ENCODE measurements at places on chromosomes 5 and 9.

- no peak for DNase-seq
- H3K4me3 ChIP-seq = no peak overlapping the region
These were observed 87.1 kb upstream of the CKMT2 start for GRCh38 chr5:81146031-81146430.

- DNase-seq = no peak
- H3K4me3 ChIP-seq = no peak overlapping the region
- no peaks in the 10 kb centered on the region for H3K36me3 ChIP-seq
- H3K27ac ChIP-seq = no peak overlapping the region
- no peaks in the 10 kb centered on the region for H3K4me1 ChIP-seq
- no peaks in the 10 kb centered on the region for H3K27me3 ChIP-seq
These were observed 40.4 kb downstream of the LPAR1 start for GRCh38 chr9:110997847-110998246.

DNA sequence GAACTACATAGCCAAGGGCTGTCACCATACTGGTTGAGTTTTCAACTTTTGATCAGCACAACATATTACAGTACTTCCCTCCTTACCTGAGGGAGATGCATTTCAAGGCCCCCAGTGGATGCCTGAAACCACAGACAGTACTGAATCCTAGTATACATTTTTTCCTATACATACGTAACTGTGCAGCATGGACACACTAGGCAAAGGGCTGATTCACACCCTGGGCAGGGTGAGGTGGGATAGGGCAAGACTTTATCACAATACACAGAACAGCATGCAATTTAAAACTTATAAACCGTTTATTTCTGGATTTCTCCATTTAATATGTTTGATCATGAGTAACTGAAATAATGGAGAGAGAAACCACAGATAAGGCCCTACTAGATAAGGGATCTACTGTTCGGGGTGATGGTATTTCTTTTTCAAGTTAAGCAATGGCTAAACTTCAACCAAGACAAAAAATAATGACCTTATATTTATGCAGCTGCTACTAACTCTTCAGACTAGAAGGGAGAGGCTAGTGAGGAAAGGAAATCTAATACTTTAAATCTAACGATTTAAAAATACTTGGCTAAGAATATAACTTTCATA lies 186.9 kb upstream of the GNA14 start:
- H3K27me3 ChIP-seq = no peaks in the 10 kb centered on the region
- H3K36me3 ChIP-seq = peaks cover 3% of the 10 kb centered on the region
- no peak overlapping the region for H3K27ac ChIP-seq
- no peaks in the 10 kb centered on the region for H3K4me1 ChIP-seq
- no peak overlapping the region for H3K4me3 ChIP-seq
- DNase-seq = no peak

GRCh38 chr5:58491216-58491892 lies at the start of gene GAPT:
Gene GAPT, plus strand, starts transcription at chr5:58491435. Its CDS starts 3,102 bp downstream, at chr5:58494537.
- H3K27ac ChIP-seq = no peak within 1 kb of the TSS
- no peaks in the 10 kb centered on the region for H3K4me1 ChIP-seq
- peak within 1 kb of the TSS; percentile 9 for H3K4me3 ChIP-seq
- peaks cover 2% of the 10 kb centered on the region for H3K36me3 ChIP-seq
- H3K27me3 ChIP-seq = peaks cover 26% of the 10 kb centered on the region
- DNase-seq = no peak

GRCh38 chr5:10662083-10662482 lies 98.2 kb downstream of the ANKRD33B start:
- H3K4me3 ChIP-seq = no peak overlapping the region
- DNase-seq = no peak
- H3K27me3 ChIP-seq = no peaks in the 10 kb centered on the region
- no peaks in the 10 kb centered on the region for H3K4me1 ChIP-seq

DNA sequence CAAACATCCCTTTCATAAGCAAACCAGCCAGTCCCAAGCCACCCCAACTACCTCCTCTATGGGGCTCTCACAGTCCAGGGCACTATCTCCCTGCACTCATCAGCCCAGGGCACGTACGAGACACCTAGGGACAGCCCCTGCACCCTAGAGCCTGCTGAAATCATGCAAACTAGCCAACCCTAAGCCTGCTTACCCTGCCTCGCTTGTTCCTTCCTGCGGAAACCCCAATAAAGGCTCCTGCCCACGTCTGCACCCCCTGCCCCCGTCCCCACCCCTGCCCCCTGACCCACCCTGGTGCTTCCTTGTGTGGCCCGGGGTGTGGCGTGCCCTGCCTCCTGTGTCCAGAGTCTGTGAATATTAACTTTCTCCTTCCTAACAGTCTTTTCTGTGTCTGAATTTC lies 135.9 kb downstream of the GADD45G start:
- H3K27me3 ChIP-seq = peaks cover 13% of the 10 kb centered on the region
- no peaks in the 10 kb centered on the region for H3K36me3 ChIP-seq
- no peak for DNase-seq
- peaks cover 29% of the 10 kb centered on the region for H3K4me1 ChIP-seq

- DNase-seq = no peak
- peak overlapping the region; percentile 60 for H3K4me3 ChIP-seq
- H3K27me3 ChIP-seq = no peaks in the 10 kb centered on the region
These were observed 25.5 kb downstream of the AGTPBP1 start for GRCh38 chr9:85716031-85716877.

GRCh38 chr9:124174433-124174832 lies 83.3 kb upstream of the NEK6 start:
- DNase-seq = no peak
- no peaks in the 10 kb centered on the region for H3K27me3 ChIP-seq
- H3K4me3 ChIP-seq = no peak overlapping the region
- H3K27ac ChIP-seq = no peak overlapping the region
- no peaks in the 10 kb centered on the region for H3K36me3 ChIP-seq
- H3K4me1 ChIP-seq = peaks cover 42% of the 10 kb centered on the region

GRCh38 chr5:168401226-168401625 lies 85.0 kb upstream of the RARS1 start:
- H3K4me3 ChIP-seq = no peak overlapping the region
- no peaks in the 10 kb centered on the region for H3K27me3 ChIP-seq
- no peak for DNase-seq
- H3K36me3 ChIP-seq = no peaks in the 10 kb centered on the region

DNA sequence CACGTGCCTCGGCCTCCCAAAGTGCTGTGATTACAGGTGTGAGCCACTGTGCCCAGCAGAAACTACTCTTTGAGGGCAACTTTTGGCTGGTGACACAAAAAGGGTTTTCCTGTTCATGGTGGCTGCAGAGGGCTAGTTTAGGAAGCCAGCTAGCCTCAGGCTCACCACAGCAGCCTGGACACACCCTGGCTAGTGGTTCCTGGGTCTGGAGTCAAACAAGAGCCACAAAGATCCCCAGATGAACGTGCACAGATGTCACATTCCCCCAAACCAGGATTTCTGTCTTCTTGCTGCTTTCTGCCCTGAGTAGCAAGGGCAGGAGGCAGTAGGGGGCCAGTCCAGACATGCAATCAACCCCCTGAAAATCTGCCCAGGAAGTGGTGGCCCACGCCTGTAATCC lies 6.8 kb downstream of the HBEGF start:
- no peak for DNase-seq
- peaks cover 4% of the 10 kb centered on the region for H3K36me3 ChIP-seq
- peaks cover 19% of the 10 kb centered on the region for H3K4me1 ChIP-seq
- no peak overlapping the region for H3K4me3 ChIP-seq
- H3K27me3 ChIP-seq = no peaks in the 10 kb centered on the region

DNA sequence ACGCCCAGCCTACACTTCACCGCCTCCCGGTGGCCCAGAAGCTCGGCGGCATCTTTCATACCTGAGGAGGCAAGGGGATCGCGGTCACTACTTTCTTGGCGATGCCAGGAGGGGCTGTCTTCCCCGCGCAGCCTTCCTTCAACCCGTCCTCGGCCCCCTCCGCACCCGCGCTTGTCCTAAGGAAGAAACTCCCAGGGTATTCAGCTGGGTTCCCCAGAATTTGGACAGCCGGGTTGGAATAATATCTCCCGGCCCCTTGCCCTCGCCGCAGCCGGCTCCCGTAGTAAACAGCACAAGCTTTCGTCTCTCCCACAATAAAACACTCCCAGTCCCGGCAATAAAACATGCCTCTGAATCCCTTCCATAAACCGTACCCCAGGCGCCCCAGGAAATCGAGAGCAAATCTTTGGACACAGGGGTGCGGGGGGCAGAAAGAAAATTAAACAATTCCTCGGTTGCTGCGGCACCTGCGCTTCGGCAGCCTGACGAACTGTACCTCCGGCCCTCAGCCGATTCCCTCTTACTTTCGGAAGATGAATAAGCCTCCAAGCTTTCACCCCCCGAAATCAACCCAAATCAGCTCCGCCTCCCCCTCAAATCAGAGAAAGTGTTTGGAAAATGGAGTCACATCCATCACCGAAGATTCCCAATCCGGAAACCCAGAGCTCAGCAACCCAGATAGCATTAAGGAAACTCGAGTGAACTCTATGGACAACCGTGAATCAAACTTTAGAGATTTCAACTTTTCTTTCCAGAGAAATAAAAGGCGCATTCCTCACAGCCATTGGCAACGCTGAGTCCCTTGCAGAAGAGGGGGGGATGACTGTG lies 1.1 kb downstream of the OTP start:
- H3K27me3 ChIP-seq = peaks cover 84% of the 10 kb centered on the region
- no peak overlapping the region for H3K27ac ChIP-seq
- peaks cover 22% of the 10 kb centered on the region for H3K4me1 ChIP-seq
- peaks cover 22% of the 10 kb centered on the region for H3K36me3 ChIP-seq
- no peak for DNase-seq

DNA sequence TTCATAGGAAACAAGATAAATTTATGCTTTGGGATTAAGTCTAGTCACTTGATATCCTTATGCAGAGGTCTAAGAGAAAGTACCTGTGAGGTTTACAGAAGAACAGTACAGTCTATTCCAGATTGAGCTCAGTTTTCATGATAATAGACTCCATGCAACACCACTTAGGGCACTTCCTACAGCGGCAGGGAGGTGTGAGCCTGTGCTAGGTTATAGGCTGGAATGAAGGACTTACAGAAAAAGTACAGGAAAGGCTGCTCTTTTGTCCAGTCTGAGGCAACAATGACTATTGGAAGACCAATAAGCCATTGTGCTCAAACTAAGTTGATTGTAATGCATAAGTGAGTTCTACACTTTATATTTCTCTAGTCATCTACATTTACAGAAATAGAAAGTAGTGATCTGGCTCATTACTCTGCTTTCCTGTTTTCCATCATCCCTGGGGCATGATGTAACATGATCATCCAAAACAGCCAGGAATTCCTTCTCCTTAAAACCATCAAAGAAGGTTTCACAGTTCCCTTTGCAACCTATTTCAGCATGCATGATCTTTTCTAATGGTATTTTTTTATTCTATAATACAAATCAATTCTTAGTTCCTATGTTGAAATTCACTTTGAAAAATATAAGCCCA lies 322.8 kb downstream of the SLF1 start:
- peaks cover 10% of the 10 kb centered on the region for H3K27me3 ChIP-seq
- DNase-seq = no peak
- H3K27ac ChIP-seq = no peak overlapping the region
- no peak overlapping the region for H3K4me3 ChIP-seq
- H3K36me3 ChIP-seq = no peaks in the 10 kb centered on the region
- H3K4me1 ChIP-seq = no peaks in the 10 kb centered on the region

GRCh38 chr5:125372694-125373631 lies 626.5 kb upstream of the ZNF608 start:
- H3K36me3 ChIP-seq = no peaks in the 10 kb centered on the region
- H3K27me3 ChIP-seq = no peaks in the 10 kb centered on the region
- H3K4me1 ChIP-seq = no peaks in the 10 kb centered on the region
- H3K4me3 ChIP-seq = no peak overlapping the region
- no peak overlapping the region for H3K27ac ChIP-seq

DNA sequence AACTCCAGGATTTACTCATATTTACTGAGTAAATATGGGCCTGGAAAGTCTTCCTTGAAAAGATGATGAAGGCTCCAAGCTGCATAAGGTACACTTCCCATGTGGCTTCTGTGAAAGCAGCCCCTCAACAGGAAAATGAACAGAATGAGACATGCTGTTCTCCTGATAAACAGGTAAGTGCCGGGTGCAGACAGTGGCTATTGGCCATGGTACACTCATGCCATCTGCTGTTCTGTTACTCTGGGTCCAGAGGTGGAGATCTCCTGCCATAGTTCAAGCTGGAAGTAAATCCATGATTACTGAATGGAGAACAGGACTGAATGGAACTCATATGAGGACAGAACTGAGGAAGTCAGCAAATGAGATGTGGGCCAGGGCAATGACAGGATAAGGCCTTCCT lies 103.6 kb downstream of the SLIT3 start:
- peaks cover 3% of the 10 kb centered on the region for H3K36me3 ChIP-seq
- no peaks in the 10 kb centered on the region for H3K4me1 ChIP-seq
- H3K27ac ChIP-seq = no peak overlapping the region
- H3K4me3 ChIP-seq = no peak overlapping the region

GRCh38 chr5:110807169-110807568 lies 68.4 kb downstream of the SLC25A46 start:
- H3K36me3 ChIP-seq = no peaks in the 10 kb centered on the region
- H3K27ac ChIP-seq = no peak overlapping the region
- H3K4me3 ChIP-seq = no peak overlapping the region
- H3K27me3 ChIP-seq = peaks cover 31% of the 10 kb centered on the region
- DNase-seq = no peak
- H3K4me1 ChIP-seq = no peaks in the 10 kb centered on the region

DNA sequence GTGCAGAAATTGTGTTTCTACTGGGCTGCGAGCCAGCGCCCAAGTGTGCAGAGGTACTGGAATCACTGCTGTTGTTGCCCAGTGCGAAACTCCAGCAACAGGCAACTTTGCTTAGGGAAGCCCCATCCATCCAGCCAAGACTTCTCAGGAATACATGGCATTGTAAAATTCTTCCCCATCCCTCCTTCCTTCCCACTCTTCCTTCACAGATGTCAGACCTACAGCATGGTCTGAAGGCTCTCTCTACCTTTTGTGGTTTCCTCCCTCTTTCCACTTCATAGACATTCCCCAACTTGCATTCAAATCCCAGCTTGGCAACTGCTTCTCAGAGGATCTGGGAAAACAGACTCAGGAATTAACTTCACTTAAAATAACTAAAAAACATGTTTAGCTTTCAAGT lies 30.4 kb downstream of the ARL15 start:
- no peak overlapping the region for H3K4me3 ChIP-seq
- H3K4me1 ChIP-seq = peaks cover 19% of the 10 kb centered on the region
- no peaks in the 10 kb centered on the region for H3K27me3 ChIP-seq
- H3K36me3 ChIP-seq = no peaks in the 10 kb centered on the region
- no peak overlapping the region for H3K27ac ChIP-seq

- DNase-seq = no peak
- peaks cover 24% of the 10 kb centered on the region for H3K4me1 ChIP-seq
- no peak overlapping the region for H3K27ac ChIP-seq
- H3K27me3 ChIP-seq = peaks cover 12% of the 10 kb centered on the region
- H3K36me3 ChIP-seq = peaks cover 6% of the 10 kb centered on the region
- H3K4me3 ChIP-seq = peak overlapping the region; percentile 23
These were observed 21.4 kb upstream of the FLT4 start for GRCh38 chr5:180670586-180671359.

DNA sequence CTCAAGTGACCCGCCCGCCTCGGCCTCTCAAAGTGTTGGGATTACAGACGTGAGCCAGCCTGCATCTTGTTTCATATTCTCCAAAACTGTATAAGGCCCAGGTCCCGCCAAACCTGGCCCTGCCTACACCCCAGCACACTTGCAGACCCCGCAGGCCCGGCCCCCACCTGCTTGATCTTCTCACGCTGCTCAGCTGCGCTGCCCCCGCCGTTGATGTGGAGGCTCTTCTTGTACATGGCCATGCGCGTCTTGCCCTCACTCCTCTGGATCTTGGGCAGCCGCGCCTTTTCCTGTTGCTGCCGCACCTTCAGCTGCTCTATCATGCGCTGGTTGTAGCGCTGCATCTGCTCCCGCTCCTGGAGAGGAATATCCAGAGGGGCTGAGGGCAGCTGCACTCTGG lies 49.0 kb upstream of the FBXW11 start:
- DNase-seq = no peak
- no peaks in the 10 kb centered on the region for H3K27me3 ChIP-seq
- H3K4me1 ChIP-seq = peaks cover 17% of the 10 kb centered on the region
- peaks cover 92% of the 10 kb centered on the region for H3K36me3 ChIP-seq

- no peaks in the 10 kb centered on the region for H3K27me3 ChIP-seq
- peak overlapping the region; percentile 84 for H3K27ac ChIP-seq
- H3K4me3 ChIP-seq = peak overlapping the region; percentile 87
- H3K4me1 ChIP-seq = peaks cover 21% of the 10 kb centered on the region
These were observed 721 bp upstream of the MAML1 start for GRCh38 chr5:179731791-179732411.

Data from central memory CD8-positive, alpha-beta T cell (primary cell).